ENCODE measurements at places on chromosomes 13 and 19. TPM values are rescaled to one million over a fixed set of nuclear protein-coding genes. Genes with fewer than 3 reads are reported as not detected.

DNA sequence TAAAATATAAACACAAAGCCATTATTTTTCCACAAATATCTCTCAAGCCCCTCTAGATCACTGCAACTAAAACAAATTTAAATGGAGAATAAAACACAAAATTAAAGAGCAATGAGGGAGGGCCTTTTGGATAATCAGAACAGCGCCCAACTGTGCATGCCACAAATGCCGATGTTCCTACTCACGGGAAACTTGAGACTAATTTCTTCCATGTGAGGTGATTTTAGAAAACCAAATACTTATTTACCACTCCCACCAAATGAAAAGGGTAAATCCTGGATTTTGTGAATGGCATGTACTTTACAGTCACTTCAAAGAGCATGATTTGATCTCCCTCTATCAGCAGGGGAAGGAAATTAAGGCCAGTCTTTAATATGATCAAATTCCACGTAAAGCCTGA lies 74.8 kb downstream of the SLC7A1 start:
- no peak for DNase-seq

DNA sequence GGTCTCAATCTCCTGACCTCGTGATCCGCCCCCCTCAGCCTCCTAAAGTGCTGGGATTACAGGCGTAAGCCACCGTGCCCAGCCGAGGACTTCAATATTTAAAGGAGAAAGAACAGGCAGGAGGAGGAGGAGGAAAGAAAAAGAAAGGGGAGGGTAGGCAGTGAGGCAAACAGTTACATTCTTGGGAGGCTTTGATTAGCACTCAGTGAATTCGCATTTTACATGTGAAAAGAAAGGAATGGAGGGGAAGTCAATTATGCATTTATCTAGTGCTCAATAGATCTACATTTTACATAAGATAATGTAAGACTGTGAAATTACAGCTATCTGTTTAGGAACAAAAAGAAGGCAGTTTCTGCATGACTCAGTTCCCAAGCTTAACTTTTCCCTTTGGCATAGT lies 30.9 kb upstream of the CXCL17 start:
- DNase-seq = no peak

DNA sequence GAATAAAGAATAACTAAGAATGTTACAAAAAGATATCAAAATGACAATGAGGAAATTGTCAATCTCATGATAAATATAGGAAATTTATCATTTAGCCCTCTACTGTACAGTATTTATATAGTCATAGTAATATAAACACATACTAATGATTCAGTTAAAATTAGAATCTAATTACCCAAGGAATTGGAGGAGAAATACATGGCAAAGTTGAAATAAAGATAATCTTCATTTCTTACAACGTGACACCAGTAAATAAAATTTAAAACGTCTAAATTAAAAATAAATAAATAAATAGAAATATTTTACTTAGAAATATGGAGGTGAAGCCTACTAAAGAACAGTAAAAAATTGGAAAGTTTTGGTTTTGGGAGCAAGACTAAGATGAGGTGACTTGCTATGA lies 2163.1 kb upstream of the PCDH20 start:
- no peak for DNase-seq

PROZ gene
- total RNA-seq = not detected

TEKTIP1 gene
- total RNA-seq = 5.3 TPM

GRCh38 chr13:25659091-25659795 lies 287.5 kb downstream of the ATP8A2 start:
- DNase-seq = peak; percentile 65

- no peak for DNase-seq
Observed at GRCh38 chr19:35169221-35169995, 14.9 kb downstream of the FXYD5 start.

GRCh38 chr19:14363183-14364097 lies 17.8 kb upstream of the ADGRE5 start:
- peak; percentile 16 for DNase-seq

- DNase-seq = no peak
Observed at GRCh38 chr13:24280720-24281119, 28.7 kb upstream of the C1QTNF9 start.

- DNase-seq = no peak
Observed at GRCh38 chr19:29415507-29415906, 110.3 kb upstream of the VSTM2B start.

KCNN4 gene
- total RNA-seq = 86.1 TPM

DNA sequence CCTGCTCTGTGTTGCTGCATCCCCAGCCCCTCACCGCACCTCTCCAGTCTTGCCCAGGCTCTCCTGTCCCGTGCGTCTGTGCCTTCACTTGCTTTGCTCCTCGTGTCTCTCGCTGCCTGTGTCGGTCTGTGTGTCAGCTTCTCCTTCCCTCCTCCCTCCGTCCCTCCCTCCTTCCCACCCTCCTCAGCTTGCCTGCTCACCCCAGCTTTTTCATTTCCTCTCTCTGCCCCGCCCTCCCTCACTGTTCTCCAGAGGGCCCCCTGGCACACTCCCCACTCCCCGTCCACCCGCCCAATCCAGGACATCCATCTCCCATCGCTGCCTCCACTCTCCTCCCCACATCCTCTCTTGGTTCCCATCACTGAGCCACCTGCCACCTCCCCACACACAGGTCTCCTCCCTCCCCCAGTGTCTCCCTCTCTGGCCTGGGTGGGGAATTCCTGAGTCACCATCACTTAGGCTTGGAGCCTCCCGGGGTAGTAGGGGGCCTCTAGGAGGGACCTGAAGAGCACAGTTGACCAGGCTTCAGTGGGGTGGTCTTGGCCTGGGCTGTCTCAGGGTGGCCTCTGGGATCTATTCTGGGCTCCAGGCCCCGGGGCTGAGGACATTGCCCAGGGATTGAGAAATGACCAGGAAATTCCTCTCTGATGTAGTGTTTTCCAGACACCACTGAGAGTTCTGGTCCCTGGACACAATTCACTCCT lies at the start of gene PTGIR:
Gene PTGIR, minus strand, starts transcription at position 132 of the 704 bp plus-strand sequence. CDS start 864 bp downstream, outside the sequence.
- DNase-seq = no peak

DNA sequence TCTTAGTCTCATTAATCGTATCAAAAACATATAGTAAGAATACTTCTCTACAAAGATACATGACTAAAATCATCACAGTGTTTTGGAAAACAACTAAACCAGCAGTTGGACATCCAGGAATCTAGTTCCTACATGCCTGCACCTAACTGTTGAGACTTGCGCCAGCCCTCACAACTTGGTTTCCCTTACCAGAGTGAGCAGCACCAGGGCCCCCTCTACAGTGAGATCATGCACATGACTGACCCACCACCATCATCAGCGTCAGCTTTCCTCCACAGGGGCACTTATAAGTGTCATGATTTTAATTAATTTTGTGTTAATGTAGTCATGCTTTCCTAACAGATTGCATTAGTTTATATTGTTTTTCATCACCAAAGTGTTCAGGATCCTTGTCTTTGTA lies 1322.0 kb downstream of the EFNB2 start:
- no peak for DNase-seq

- no peak for DNase-seq
Observed at GRCh38 chr13:94696171-94696570, 16.2 kb downstream of the SOX21 start.

B3GNT3 gene
- total RNA-seq = 5.2 TPM

LILRB4 gene
- 5.7 TPM for total RNA-seq

DNA sequence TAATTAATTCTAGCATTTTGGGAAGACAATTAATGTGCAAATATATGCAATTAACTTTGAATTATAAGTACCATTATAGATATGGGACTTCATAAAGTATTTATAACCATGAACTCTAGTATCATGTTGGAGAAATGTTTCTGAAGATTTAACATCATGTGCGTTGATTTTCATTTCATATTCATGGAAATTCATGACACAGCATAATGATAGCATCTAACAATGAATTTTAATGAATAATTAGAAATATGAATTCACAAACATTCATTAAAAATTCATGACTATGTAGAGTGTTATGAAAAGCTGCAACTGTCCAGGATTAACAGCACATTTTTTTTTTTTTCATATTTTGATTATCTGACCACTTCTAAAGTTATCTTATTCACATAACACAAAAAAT lies 70.1 kb upstream of the KLHL1 start:
- DNase-seq = no peak

GRCh38 chr13:89455741-89456140 lies 1784.6 kb downstream of the SLITRK5 start:
- no peak for DNase-seq

GRCh38 chr19:17975032-17975431 lies 8.1 kb downstream of the KCNN1 start:
- DNase-seq = no peak

DNA sequence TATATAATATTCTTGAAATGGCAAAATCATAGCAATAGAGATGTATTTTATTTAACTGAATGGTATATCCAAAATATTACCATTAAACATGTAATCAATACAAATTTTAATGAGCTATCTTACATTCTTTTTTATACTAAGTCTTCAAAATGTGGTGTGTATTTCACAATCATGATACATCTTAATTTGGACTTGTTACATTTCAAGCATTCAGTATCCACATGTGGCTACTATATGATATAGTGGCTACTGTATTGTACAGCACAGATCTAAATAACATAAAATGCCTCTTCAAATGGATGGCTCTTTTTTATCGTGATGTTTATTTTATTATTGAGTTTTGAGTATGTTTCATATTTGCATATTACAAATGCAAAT lies 8.0 kb downstream of the TEX101 start:
- no peak for DNase-seq

GRCh38 chr13:19632915-19633478 lies 462 bp upstream of the MPHOSPH8 start:
- DNase-seq = no peak

GRCh38 chr19:28494461-28494860 lies 718.5 kb downstream of the UQCRFS1 start:
- DNase-seq = no peak

GRCh38 chr13:71513411-71514033 lies 353.5 kb downstream of the DACH1 start:
- DNase-seq = no peak

SWSAP1 gene
- 4.1 TPM for total RNA-seq

DNA sequence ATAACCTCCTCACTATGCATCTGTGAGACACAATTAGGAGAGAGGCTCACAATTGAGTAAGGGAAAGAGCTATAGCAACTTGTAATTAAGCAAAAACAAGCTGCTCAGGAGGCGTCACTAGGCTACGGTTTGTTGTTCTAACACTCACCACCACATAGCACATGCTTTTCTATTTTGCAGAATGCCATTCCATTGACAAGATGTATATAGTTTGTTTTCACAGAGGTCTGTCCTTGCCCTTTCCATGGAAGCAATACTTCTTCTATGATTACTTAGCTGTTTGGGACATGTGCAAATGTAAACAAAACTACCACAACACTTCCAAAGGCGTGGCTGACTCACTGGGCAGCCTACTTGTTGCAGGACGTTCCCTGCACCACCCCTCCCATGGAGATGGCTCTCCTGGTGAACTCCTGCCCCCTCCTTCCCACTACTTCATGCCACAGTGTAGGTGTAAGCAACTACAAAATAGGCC lies 33.9 kb upstream of the FAM216B start:
- DNase-seq = peak; percentile 19

DNA sequence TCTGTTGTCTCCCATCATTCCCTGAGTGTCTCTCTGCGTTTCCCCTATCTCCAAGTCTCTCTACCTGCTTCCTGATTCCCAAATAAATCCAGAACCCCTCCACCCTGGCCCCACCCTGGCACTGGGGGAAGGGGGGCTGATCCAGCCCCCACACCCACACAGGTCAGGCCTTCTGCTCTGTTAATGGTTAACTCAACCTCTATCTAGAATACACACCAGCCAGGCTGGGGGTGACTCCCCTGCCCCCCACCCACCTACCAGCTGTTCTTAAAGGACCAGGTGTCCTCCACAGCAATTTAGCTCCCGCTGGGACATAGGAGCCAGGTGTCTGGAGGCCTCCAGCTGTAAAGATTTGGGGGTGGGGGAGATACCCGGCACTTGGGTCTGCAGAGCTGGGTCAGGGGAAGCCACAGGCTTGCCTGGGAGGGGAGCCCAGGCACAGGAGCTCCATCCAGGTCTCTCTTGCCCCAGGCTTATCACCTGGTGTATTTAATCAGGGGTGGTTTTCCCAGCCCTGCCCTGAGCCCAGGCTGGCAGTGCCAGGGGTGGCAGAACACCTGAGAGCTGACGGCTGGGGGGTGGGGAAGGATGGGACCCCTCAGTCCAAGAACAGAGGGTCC lies 3.9 kb downstream of the IRF2BP1 start:
- DNase-seq = no peak

GRCh38 chr13:41411522-41411921 lies 45.8 kb upstream of the RGCC start:
- DNase-seq = peak; percentile 13

WIZ gene
- total RNA-seq = 55.9 TPM

PRX gene
- total RNA-seq = 10.7 TPM

DNA sequence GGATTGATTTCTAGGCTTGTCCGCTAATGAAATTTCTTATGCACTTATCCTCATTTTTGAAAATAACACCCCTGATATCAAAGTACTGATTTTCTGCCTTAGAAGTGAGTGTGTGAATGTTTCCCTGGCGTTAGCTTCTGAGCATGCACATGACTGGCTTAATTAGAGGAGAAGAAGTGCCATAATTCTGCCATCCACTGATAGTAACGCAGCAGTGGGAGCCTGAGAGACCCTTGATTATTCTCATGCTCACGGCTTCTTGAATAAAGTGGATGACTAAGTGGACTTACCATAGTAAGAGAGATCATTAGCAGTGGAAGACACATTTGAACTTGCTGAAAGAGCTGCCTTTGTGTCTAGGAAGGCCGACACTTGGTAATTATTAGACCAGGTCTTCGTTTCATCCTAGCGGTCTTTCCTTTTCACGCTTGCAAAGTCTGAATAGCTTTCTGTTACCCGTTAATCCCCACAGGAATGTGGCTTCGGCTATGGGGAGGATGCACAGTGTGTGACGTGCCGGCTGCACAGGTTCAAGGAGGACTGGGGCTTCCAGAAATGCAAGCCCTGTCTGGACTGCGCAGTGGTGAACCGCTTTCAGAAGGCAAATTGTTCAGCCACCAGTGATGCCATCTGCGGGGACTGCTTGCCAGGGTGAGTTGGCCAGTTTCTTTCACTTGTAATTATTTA lies 45.3 kb downstream of the TNFRSF19 start:
- DNase-seq = no peak

- DNase-seq = no peak
Observed at GRCh38 chr19:46932346-46932745, 71.5 kb downstream of the ARHGAP35 start.

- no peak for DNase-seq
Observed at GRCh38 chr13:20812890-20813289, 39.1 kb upstream of the EEF1AKMT1 start.

DNA sequence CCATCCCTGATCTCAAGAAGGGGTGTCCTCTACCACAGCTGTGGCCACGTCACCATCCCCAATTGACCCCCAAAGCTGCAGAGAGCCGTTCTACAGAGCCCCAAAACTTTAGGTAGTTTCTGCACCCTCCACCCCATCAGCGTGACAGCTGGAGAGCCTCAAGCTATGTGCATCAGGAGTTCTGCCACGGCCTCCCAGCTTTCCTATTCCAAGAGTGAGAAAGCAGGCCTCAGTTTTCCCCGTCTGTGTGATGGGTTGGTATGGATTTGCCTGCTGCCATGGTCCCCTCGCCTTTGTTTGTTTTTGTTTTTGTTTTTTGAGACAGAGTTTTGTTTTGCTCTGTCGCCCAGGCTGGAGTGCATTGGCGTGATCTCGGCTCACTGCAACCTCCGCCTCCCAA lies 1.5 kb downstream of the BCL3 start:
- no peak for DNase-seq

- no peak for DNase-seq
Observed at GRCh38 chr13:109241160-109241559, 545.2 kb downstream of the IRS2 start.
